Left renal cortex interstitium (tissue), 4 donors: ENCODE measurements at places on chromosomes 12 and 14. TPM values are rescaled to one million over a fixed set of nuclear protein-coding genes. Genes with fewer than 3 reads are reported as not detected.

DDX47 gene
- 77.8 TPM for polyA plus RNA-seq

DNA sequence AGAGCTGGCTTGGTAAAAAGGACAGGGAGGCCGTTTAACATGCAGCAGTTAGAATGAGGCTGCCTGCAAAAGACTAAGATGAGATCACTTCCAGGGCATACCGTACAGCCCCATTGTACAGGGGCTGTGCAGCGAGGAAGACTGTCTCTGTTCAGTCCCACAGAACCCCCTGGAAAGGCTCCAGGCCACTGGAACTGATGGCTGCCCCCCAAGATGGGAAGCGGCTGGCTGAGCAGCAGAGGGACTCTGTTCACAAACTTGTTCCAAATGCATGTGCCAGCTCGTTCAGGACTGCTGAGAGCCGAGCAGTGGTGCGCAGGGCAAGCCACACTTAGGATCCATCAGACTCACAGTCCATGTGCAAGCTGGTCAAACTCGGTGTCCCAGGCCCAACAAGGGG is 82.9 kb downstream of the CHGA start:
- no peak for DNase-seq

EML1 gene
- 37.5 TPM for polyA plus RNA-seq

DNA sequence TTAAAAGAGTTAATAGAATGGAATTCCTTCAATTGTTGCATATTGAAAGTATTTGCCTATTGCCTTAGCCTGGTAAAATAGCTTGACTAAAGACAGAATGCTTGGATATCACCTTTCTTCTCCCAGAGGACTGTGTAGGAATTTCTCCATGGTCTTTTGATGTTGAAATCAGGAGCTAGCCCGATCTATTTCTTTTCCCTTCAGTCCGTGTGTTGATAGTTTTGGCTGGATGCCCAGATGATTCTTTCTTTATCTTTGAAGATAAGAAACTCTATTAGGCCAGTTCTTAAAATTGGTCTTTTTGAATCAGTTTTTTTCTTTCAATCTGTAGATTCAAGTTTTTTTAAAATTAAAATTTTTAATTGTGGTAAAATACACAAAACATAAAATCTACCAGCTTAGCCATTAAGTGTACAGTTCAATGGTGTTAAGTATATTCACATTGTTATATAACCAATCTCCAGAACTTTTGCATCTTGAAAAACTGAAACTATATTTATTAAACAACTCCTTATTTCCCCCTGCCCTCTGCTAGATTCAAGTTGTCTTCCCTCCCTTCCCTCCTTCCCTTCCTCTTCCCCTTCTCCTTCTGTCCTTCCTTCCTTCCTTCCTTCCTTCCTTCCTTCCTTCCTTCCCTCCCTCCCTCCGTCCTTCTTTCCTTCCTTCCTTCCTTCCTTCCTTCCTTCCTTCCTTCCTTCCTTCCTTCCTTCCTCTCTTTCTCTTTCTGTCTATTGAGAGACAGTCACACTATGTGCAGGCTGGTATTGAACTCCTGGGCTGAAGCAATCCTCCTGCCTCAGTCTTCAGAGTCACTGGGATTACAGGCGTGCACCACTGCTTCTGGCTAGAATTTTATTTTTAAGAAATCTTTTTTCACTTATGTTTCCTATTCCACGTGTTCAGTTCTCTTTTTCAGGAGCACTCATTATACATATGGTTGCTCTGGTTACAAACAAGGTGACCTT is 10.1 kb downstream of the LACRT start:
- DNase-seq = no peak

- no peak for DNase-seq
Observed at GRCh38 chr12:83841620-83842019, 1071.0 kb downstream of the SLC6A15 start.

CDKL1 gene
- 7.3 TPM for polyA plus RNA-seq

ZDHHC22 gene
- polyA plus RNA-seq = 0.86 TPM

DNA sequence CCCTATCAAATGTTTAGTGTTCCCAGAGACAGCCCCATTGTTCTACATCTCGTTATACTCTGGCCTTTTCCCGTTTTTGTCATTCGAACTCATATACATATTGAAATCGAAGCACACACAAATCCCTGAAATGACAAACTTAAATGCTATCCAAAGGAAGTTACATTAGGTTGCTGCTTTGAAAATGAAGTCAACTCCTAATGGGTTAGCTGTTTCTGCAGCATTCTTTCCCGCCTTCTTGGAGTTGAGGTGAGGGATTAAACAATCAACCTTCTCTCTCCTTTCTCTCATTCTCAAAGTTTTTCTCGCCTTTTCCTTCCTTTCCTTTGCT is 642 bp upstream of the PHC1 start:
- no peak for DNase-seq

- DNase-seq = no peak
Observed at GRCh38 chr14:103584326-103584915, 21.7 kb downstream of the COA8 start.

DNA sequence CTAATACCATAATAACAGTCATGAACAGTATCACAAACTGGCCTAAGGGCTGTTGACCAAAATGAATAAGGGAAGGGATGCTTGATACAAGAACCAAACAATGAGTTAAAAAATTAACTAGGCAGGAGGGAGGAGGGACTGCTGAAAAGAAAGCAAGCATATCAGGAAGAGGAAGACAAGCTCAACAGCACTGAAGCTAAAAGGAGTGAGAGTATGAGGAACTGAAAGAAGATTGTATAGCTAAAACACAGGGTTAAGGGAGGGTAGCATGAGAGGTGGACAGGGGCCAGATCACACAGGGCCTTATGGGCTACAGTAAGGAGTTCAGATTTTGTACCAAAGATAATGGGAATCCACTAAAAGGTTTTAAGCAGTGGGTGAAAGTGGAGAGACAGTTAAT is 34.1 kb downstream of the ITGA7 start:
- no peak for DNase-seq

DNA sequence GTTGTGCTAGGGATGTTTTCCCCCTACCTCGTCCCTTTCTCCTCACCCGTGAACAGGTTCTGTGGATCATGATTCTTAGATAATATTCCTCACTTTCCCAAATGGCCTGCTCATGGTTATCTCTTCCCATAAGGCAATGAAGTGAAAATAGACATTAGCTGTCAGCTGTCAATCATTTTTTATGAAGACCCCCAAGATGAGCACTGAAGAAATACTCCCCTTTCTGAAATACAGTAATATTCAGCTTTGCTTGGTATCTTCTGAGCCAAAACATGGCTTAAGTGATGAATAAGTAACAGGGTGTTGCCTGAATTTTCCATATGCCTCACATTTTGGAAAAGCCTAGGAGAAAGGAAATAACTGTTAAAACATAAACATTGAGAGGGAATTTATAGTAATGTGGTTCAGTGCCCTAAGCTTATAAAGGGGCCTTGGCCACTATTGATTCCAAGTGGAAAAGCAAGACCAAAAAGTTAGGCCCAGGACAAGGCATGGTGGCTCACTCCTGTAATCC is 70.7 kb upstream of the NAP1L1 start:
- no peak for DNase-seq

DNA sequence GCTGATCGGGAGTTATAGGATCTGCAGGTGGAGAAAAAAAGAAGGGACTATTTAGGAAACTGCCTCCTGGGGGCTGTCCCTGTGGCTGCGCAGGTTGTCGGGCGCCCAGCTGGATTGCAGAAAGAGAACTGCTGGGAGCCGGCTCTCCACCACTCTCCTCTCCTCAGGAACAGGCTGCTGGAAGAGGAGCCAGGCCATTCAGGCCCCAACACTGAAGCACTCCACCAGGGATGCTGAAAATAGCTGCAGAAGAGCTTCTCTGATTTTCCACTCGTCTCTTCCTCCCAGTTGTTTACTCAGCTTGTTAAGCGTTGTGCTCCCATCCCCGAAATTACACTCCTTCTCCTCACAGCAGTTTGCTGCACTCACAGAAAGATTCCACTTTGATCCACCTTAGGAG is 347.3 kb downstream of the GLT1D1 start:
- no peak for DNase-seq

CLEC4A gene
- polyA plus RNA-seq = 2.3 TPM

DNA sequence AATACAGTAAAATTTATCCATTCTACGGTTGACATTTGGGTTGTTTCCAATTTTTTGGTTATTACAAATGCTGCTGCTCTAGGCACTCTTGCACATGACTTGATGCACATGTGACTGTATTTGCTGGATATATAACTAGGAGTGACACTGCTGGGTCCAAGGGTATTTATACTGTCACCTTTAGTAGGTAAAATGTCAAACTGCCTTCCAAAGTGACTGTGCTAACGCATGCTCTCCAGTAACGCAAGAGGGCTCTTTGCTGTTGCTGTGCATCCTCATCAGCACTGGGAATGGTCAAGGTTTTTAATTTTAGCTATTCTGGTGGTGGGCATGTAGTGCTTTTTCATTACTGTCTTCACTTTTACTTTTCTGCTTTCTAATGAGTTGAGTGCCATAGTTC is 62.3 kb downstream of the ACADS start:
- DNase-seq = no peak

RNASE7 gene
- 0.86 TPM for polyA plus RNA-seq

DNA sequence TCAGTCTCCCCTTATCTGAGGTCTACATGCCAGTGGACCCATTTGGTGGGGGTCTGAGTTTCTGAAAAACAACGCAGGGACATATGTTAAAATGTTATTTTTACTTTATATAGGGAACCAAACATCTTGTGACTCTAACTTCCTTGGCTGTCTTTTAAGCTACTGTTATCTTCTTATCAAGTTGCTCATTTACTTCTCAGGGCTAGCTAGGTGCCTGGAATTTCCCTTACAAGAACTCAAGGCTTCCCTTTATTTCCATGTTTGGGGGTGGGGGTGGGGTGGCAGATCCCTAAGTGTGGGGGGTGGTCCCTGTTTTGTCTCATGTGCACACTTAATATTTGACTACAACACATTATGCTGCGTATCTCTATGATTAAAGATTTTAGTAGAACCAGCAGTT is 31.6 kb downstream of the PPP1R36 start:
- DNase-seq = no peak

DNA sequence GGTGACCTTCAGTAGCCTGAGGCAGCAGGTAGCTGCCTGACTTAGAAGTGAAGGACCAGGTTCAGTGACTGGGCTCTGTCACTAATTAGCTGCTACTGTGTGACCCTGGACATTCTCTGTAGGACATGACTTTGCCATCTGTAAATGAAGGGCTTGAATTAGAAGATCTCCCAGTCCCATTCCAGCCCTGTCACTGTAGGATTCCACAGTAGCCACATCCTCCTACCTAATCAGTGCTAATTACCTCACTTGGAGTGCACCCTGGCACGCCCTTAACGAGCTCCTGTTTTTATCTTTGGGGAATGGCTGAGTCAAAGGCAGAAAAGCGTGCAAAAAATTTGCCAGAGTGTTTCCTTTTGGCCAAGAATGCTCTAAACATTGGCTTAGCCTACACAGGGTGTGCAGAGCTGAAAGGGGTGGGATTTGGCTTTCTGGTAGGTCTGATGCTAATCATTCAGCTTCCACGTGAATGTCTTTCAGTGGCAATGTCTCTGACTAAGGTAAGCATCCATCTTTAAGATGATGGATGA is 6.8 kb downstream of the NTF3 start:
- DNase-seq = no peak

GRCh38 chr12:98752726-98753125 is 107.6 kb downstream of the APAF1 start:
- DNase-seq = no peak

DNA sequence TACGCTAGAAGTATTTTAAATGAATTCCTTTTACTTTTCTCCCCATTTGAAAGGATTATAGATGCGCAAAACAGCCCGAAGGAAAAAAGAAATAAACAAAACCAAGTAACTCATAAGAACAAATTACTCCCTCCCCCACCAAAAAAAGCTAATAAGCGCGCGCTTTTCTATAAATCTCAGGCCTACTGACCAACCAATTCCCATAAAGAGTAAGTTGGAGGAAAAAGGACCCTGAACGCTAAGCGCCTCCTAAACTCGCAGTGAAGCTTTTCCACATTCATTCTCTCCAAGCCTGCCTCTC is 588 bp downstream of the MBIP start:
- no peak for DNase-seq

GRCh38 chr12:3076730-3077571 is at the start of gene TSPAN9:
Gene TSPAN9 (plus strand): TSS chr12:3077379. CDS start chr12:3201194, 123,815 bp downstream.
- DNase-seq = no peak

GRCh38 chr12:96810057-96810456 is 97.0 kb upstream of the NEDD1 start:
- DNase-seq = no peak

GRCh38 chr14:70784886-70785285 is 24.4 kb downstream of the MAP3K9 start:
- no peak for DNase-seq

- no peak for DNase-seq
Observed at GRCh38 chr14:89681086-89682018, 264.3 kb upstream of the FOXN3 start.

GRCh38 chr14:31950764-31951637 is 126.1 kb upstream of the ARHGAP5 start:
- DNase-seq = peak; percentile 69

PFDN5 gene
- polyA plus RNA-seq = 589 TPM

ZNF268 gene
- polyA plus RNA-seq = 38.3 TPM

SLC2A14 gene
- polyA plus RNA-seq = 0.83 TPM
